ENCODE measurements at places on chromosomes 5 and 9.

DNA sequence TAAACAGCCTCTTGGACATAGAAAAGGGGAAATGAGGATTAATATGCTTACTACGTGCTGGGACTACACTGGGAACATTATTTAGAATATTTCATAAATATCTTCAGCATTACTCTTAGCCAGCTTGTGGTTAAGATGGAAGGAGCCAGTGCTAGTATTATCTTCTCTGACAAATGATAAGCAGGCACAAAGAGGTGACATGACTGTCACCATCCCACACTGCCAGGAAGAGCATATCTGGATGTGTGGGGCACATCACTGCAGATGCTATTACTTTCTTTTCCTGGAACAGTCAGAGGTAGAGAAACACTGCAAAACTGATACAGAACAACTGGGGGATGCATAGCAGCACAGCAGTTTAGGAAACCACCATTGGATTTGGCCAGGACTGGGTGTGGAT lies 281.0 kb upstream of the TNC start:
- DNase-seq = no peak

- no peak for DNase-seq
Measured at GRCh38 chr5:35294976-35295375, 64.7 kb upstream of the PRLR start.

DNA sequence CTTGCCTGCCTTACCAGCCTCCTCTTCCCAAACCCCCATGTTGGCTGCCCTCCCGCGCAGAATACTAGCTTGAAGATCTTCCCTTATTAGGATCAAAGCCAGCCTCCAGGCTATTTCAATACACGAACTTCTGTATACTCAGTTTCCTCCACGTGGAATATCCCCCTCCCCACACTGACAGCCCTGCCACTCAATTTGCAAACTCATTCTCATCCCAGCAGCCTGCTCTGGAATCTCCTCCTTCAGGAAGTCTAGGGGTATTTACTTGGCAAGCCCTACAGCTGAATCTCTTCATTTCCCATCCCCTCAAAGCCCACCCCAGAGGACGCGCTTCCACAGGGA lies 157.0 kb upstream of the SMIM23 start:
- DNase-seq = no peak

DNA sequence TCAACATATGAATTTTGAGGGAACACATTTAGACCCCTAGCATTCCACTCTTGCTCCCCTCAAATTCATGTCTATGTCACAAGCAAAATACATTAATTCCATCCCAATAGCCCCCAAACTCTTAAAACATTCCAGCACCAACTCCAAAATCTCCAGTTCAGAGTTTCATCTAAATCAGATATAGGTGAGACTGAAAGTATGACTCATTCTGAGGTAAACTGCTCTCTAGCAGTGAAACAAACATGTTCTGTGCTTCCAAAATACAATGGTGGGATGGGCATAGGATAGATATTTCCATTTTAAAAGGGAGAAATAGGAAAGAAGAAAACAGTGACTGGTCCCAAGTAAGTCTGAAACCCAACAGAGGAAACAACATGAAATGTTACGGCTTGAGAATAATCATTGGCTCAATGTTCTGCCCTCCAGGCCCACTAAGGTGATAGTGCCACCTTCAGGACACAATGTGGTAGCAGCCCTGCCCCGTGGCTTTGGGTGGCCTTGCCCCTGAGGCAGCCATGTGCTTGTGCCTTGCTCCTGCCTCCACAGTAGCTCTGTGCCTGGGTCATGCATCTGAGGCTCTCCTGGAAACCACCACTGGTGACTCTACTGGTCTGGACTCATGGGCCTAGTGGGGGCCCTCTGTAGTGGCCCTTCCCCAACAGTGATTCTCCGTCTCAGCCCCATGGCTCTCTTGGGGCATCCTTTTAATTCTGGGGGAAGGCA lies 36.4 kb upstream of the IPPK start:
- DNase-seq = no peak

DNA sequence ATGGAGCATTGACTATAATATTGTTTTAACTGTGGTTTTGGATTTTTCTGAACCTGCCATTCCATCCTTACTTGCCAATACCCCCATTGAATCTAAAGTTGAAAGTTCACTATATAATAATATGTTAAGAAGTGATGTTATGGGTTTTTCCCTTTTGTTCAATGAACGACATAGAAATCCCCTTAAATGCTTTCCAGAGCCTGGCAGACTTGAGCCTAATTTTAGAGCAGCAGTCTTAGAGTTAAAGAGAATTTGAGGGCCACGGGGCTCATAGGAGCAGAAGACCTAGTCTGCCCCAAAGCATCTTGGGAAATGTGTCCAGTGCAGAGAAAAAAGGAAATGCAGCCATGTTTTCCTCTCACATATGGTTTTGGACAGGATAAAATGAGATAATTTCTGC lies 146.1 kb upstream of the SLC44A1 start:
- DNase-seq = no peak

GRCh38 chr5:162026803-162027202 lies 40.8 kb upstream of the GABRG2 start:
- no peak for DNase-seq

DNA sequence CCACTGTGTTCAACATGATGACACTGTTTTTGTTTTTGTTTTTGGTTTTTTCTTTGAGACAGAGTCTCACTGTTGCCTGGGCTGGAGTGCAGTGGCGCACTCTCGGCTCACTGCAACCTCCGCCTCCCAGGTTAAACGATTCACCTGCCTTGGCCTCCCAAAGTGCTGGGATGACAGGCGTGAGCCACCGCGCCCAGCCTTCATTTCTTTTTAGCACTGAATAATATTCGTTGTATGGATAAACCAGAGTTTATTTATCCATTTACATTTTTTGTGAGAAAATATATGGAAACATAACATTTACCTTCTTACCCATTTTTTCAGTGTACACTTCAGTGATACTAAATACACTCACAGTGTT lies 4.2 kb downstream of the CARD19 start:
- no peak for DNase-seq

DNA sequence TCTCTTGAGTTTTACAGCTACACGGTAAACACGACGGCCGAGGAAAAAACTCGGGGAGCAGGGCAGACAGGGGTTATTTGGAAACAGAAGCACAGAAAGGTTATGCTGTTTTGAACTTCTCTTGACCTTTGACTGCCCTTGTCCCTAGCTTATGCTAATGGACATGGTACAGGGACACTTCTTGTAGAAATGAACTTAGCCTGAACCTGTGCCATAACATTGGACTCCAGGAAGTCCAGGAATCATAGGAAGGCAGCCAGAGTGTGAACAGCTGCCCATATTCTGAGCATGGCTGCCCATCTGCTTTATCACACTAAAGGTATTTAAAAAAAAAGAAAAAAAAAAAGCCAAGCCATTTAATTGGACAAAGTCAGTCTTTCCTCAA lies 46.1 kb downstream of the NR6A1 start:
- DNase-seq = no peak

DNA sequence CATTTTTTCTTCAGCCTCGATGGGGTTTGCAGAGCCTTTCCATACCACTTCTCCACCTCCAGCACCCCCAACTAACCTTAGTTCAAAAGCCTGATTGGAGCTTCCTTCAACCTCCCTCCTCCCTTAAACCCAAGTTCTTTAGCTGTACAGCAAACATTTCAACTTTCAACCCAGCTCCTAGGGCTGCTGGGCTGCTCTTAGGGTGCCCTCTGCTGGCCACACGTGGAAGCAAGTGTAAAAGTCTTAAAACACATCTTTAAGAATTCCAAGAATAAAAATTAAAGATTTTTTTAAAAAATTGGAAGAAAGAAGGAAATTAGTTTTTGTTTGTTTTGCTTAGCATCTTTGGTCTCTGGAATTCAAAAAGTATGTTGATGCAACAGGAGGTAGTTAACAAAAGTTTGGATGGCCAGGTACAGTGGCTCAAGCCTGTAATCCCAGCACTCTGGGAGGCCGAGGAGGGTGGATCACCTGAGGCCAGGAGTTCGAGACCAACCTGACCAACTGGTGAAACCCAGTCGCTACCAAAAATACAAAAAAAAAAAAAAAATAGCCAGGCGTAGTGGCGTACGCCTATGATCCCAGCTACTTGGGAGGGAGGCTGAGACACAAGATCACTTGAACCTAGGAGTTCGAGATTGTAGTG lies 15.5 kb upstream of the HSD17B3 start:
- DNase-seq = peak; percentile 28

Measured in kidney epithelial cell (primary cell).